ENCODE measurements at places on chromosomes 2 and 18. TPM values are rescaled to one million over a fixed set of nuclear protein-coding genes. Genes with fewer than 3 reads are reported as not detected.

The LRRC30 gene
- not detected for total RNA-seq

The ATP8B1 gene
- 4.6 TPM for total RNA-seq

The WDR35 gene
- 22.6 TPM for total RNA-seq

The PDE11A gene
- total RNA-seq, result 0.19 TPM

- peak; percentile 90 for DNase-seq
- no peaks in the 10 kb centered on the region for H3K27me3 ChIP-seq
- no peak overlapping the region for H3K27ac ChIP-seq
Measured at GRCh38 chr18:51668101-51668500, 470.6 kb upstream of the MEX3C start.

GRCh38 chr2:231011526-231011925, 15.6 kb downstream of the SPATA3 start:
- H3K4me3 ChIP-seq, result no peak overlapping the region
- H3K27ac ChIP-seq, result no peak overlapping the region
- H3K27me3 ChIP-seq, result no peaks in the 10 kb centered on the region
- peaks cover 8% of the 10 kb centered on the region for H3K4me1 ChIP-seq
- H3K36me3 ChIP-seq, result no peaks in the 10 kb centered on the region

DNA sequence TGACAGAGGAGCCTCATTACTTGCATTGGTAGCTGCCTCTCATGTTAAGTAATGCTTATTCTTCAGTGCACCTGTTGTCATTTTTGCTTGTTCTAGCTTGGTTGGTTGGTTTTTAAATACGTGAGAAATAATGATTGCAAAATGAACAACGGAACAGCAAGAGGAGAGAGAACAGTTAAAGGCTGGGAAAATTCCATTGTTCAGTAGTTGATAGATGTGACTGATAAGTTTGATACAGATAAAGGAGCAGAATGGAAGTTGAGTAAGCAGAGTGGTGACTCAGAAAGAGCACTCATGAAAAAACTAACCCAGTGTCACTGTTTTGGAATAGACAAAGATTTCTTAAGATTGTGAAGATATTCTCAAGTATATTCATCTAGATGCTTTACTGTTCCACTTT, 50.5 kb downstream of the MTA3 start:
- peaks cover 52% of the 10 kb centered on the region for H3K36me3 ChIP-seq
- no peak overlapping the region for H3K27ac ChIP-seq
- DNase-seq, result no peak
- no peaks in the 10 kb centered on the region for H3K27me3 ChIP-seq
- H3K4me3 ChIP-seq, result no peak overlapping the region

- no peak overlapping the region for H3K4me3 ChIP-seq
- H3K27me3 ChIP-seq, result no peaks in the 10 kb centered on the region
- no peak for DNase-seq
- no peaks in the 10 kb centered on the region for H3K4me1 ChIP-seq
- H3K27ac ChIP-seq, result no peak overlapping the region
Measured at GRCh38 chr2:178043266-178043665, 29.3 kb downstream of the PDE11A start.

DNA sequence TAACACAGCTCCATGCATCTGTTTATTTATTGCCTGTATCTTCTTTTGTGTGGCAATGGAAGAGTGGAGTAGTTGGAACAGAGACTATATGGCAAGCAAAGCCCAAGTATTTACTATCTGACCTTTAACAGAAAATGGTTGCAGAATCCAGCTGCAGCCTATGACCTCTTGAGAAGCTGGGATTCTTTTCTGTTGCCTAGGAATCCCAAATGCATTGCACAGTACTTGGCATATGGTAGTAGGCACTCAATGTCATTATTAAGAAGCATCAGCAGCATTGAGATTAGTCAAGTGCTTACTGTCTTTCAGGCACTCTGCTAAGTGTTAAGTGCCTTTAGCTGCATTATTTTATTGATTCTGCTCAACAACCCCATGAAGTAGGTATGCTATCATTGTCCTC, 331.6 kb downstream of the CCDC85A start:
- H3K4me3 ChIP-seq, result no peak overlapping the region
- H3K27me3 ChIP-seq, result no peaks in the 10 kb centered on the region
- no peaks in the 10 kb centered on the region for H3K36me3 ChIP-seq
- no peaks in the 10 kb centered on the region for H3K4me1 ChIP-seq
- no peak for DNase-seq

DNA sequence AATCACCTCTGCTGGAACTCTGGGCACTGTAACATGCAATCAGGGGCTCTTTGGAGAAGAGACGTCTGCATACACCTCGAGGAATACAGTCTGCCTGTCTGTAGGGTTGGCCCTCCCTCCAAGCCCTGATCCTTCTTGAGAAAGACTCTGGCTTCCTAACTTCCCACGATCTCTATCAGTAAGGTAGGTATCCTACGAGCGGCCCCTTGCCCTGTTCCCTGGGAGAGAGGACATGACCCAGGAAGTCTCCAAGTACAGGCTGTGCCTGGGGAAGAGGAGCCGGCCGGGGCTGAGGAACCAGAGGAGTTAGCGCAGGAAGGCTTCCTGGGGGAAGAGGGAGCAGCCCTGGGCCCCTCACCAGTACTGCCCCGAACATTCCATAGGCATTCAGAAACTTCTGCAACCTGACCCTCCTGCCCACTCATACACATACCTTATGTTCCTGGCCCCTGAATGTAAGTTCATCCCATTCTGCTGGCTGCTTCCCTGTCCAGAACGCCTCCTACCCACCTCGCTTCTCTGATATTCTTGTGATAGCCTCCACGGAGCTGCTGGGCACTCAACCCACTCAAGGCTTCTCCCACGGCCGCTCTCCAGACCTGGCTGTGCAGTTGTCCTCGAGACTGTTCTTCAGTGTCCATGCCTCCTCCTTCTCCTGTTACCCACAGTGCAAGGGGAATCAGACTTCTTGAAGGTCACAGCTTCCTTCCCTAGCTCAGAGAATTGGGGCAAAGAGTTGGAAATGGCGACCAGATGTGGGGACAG, 116.1 kb downstream of the CYP26B1 start:
- no peak overlapping the region for H3K4me3 ChIP-seq
- H3K27ac ChIP-seq, result no peak overlapping the region
- no peaks in the 10 kb centered on the region for H3K27me3 ChIP-seq
- peak; percentile 41 for DNase-seq

GRCh38 chr2:206556357-206556949, 85.8 kb upstream of the FAM237A start:
- H3K4me1 ChIP-seq, result no peaks in the 10 kb centered on the region
- no peak overlapping the region for H3K4me3 ChIP-seq
- no peak for DNase-seq
- no peaks in the 10 kb centered on the region for H3K27me3 ChIP-seq
